Tibial artery (tissue), 4 donors: ENCODE measurements at places on chromosomes 1 and 21.

GRCh38 chr21:41819236-41819855 is 52.5 kb upstream of the RIPK4 start:
- no peak for DNase-seq

GRCh38 chr1:8627728-8628127 is 189.7 kb downstream of the RERE start:
- no peak for DNase-seq

- DNase-seq: no peak
These were observed 99.3 kb downstream of the NPHS2 start for GRCh38 chr1:179476484-179476883.

DNA sequence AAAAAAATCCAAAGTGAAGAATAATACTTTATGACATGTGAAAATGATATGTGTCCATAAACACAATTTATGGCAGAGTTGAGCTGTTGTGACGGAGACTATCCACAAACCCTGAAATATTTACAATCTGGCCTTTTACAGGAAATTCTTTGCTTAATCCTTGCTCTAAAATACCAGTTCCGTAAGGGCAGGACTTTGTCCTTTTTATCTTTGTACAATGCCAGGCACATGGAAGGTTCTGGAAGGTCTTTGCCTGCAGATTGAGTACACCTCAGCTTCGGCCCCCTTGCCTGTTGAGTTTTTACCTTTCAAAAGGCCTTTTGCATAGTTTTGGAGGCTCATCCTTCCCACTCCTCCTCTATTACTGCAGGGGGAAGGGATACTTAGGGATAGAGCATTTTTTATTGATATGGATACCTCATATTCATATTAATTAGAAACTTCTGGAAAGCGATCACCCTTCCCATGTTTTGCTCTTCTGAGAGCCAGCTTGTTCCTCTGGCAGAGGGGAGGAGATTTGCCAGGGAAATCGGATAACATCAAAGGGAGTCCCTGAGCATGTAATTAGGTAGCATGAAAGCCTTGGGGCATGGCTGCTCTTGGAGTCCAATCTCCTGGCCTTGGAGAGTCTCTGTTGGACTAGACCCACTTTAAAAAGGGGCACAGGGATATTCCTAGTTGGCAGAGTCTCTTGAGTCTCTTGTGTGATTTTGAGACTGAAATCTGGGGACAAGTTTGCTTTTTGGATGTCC is 217.1 kb downstream of the KCNJ6 start:
- no peak for DNase-seq

- DNase-seq: no peak
These were observed 123.6 kb downstream of the MIS18A start for GRCh38 chr21:32155226-32155625.

GRCh38 chr1:112605633-112606327 is 13.2 kb downstream of the ST7L start:
- DNase-seq: no peak

DNA sequence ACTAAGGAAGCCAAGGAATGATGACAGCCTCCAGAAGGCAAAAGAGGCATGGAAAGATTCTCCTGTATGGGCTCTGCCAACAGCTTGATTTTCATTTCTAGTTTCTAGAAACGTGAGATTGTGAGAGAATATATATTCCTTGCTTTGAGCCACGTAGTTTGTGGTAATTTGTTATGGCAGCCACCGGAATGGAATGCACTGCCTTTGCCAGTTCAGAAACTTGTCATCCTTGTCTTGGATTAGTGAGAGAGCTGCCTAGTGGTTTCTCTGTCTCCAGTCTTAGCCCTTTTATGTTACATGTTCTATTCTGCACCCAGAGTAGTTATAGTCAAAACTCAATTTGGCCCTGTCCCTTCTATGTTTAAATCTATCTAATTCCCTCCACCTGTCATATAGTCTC is 216.0 kb upstream of the PTGFR start:
- no peak for DNase-seq

GRCh38 chr1:226410958-226411357 is 3.1 kb upstream of the PARP1 start:
- no peak for DNase-seq

DNA sequence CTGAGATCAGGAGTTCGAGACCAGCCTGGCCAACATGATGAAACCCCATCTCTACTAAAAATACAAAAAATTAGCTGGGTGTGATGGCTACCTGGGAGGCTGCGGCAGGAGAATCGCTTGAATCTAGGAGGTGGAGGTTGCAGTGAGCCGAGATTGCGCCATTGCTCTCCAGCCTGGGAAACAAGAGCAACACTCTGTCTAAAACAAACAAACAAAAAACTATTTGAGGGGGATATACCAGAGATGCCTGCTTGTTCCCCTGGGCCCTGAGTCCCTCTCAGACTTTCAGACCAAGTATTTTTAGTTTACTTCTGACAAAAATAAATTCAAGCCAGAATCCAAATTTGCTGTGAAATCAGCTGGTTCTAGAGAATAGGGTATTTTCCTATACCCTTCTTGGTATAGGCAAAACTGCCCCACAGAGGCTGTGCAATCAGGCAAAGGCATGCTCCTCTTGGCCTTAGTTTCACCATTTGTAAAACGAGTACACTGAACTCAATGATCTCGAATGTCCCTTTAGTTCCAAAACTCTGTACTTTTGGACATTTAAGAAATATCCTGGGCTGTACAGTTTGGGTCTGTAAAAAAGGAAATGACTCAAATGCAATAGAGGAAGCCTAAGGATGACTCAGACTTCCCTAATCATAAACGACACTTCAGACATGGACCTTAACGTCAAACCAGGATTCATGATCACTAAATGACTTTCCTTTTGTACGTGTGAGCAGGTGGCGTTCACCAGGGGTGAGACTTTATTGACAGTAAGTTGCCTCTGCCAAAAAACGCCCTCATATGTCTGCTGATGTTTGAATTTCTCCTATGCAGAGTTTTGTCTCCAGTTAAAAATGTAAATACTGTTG is 16.1 kb downstream of the ENSA start:
- DNase-seq: no peak
